ENCODE measurements at places on chromosomes 6 and 20.

DNA sequence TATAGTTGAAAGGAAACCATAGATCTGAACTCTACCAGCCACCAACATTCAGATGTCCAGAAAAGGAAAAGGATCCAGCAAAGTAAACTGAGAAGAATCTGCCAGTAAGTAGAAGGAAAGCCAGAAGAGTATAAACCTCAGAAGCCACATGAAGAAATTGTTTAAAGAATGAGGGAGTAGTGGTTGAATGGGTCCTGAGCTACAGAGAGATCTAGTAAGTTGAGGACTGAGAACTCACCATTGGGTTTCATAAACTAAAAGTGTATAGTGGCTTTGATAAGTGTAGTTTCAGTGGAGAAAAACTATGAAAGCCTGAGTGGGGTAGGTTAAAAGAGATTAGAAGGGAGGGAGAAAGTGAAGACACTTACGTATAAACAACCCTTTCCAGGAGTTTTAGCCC is 32.0 kb upstream of the SUMO4 start:
- H3K4me1 ChIP-seq: peaks cover 22% of the 10 kb centered on the region
- no peaks in the 10 kb centered on the region for H3K36me3 ChIP-seq
- no peak overlapping the region for H3K4me3 ChIP-seq

DNA sequence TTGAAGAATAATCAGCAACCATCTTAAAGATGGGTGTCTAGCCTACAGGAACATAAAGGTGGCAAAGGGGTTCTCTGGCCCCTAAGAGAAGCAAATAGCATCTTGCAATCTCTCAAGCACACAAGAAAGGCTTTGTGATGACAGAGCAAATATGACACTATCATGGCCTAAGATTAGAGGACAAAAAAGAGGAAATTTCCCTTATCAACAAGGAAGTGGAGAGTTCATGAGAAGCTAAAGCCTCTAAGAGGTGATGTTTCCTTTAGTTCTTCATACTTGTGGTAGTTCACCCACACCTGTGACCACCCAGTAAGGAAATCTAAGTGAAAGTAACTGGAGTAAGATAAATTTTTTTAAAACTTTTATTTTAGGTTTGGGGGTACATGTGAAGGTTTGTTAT is 88.4 kb downstream of the OLIG3 start:
- no peaks in the 10 kb centered on the region for H3K4me1 ChIP-seq
- H3K36me3 ChIP-seq: no peaks in the 10 kb centered on the region
- no peak overlapping the region for H3K4me3 ChIP-seq
- H3K27ac ChIP-seq: no peak overlapping the region
- no peak for DNase-seq
- no peaks in the 10 kb centered on the region for H3K27me3 ChIP-seq

GRCh38 chr6:140956571-140957369 is 1176.0 kb upstream of the GJE1 start:
- H3K4me1 ChIP-seq: peaks cover 4% of the 10 kb centered on the region
- H3K4me3 ChIP-seq: no peak overlapping the region
- no peaks in the 10 kb centered on the region for H3K27me3 ChIP-seq
- no peak overlapping the region for H3K27ac ChIP-seq

DNA sequence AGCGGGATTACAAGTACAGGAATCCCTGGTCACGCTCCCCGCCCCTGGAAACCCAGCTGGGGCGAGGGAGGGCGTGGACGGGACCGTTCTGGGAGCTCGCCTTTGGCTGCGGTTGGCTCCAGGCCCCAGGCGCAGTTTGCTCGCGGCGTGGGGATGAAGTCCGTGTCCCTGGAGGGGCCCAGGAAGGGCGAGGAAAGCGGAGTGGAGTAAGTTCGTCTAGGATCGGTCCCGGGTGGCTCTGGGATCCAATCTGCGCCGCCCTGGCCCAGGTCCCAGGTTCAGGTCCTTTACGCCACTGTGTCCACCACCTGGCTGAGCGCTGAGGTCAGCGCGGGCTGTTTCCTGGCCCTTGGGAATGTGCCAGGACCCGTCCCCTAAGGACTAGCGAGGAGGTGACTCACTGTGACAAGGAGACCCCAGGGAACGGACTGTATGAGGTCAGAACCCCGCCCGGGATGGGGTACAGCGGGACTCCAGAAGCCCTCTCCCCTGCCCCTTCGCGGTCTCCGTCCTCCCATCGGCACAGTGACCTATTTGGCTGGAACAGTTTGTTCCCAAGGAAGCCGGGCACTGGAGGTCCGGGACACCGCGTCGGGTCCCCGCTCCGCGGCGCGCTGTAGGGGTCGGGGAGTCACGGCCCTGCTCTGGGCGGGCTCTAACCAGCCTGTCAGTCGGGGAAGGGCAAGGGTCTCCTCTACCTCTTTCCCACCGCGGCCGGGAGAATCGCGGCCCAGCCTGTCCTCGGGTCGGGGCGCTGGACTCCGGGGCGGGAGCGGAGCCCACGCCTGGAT is 724 bp downstream of the CDKN1A start:
- peak overlapping the region; percentile 99 for H3K27ac ChIP-seq
- H3K36me3 ChIP-seq: peaks cover 23% of the 10 kb centered on the region
- no peaks in the 10 kb centered on the region for H3K27me3 ChIP-seq

GRCh38 chr20:52637201-52637600 is 335.0 kb upstream of the TSHZ2 start:
- DNase-seq: no peak
- H3K27ac ChIP-seq: no peak overlapping the region
- H3K27me3 ChIP-seq: no peaks in the 10 kb centered on the region
- H3K36me3 ChIP-seq: no peaks in the 10 kb centered on the region

DNA sequence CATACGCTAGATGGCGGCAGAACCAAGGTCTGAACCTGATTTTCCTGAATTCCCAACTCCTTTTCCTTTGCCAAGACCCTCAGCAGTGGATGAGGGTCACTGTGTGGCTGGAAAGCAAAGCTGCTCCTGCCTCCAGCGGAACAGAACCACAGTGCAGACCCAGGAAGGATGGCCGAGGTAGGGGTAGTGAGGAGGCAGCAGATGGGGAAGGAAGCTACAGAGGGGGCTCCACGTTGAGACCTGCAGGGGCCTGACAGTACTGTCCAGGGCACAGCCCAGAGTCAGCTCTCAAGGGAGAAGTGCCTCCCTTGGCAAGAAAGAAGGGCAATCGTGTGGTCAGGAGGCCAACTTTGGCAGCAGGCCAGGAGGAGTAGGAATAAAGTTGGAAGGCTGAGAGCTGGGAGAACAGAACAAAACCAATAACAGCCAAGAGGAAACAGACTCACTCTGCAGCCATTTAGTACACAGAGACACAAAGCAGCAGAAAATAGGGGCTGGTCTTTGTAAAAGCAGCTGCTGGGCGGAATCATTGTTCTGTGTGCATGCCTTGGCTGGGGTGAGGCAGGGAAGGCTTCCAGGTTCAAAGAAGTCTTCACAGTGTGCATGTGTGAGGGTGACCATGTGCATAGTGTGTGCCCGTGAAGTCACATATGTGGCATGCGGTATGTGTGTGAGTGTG is 3.1 kb downstream of the GABRR2 start:
- DNase-seq: no peak
- H3K4me1 ChIP-seq: peaks cover 15% of the 10 kb centered on the region
- no peaks in the 10 kb centered on the region for H3K27me3 ChIP-seq
- peak overlapping the region; percentile 33 for H3K4me3 ChIP-seq
- H3K27ac ChIP-seq: peak overlapping the region; percentile 62

DNA sequence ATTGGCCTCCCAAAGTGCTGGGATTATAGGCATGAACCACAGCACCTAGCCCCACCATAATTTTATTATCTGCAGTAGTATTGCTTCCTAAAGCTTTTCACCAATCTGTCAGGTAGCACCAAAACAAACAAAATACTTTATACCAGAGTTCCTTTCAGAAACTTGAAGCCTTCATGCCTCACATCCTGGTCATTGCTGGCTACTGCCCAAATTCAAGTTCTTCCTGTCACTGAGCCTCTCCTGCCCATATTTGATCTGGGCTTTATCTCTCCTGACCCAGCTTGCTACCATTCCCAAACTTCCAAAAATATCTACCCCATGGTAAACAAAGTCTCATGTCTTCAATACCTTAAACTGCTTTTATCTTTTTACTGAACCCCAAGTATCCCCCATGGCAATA is 34.9 kb upstream of the DST start:
- no peak for DNase-seq
- peaks cover 4% of the 10 kb centered on the region for H3K4me1 ChIP-seq
- no peak overlapping the region for H3K27ac ChIP-seq
- H3K27me3 ChIP-seq: no peaks in the 10 kb centered on the region

GRCh38 chr6:165220045-165220444 is 89.4 kb downstream of the C6orf118 start:
- H3K4me1 ChIP-seq: no peaks in the 10 kb centered on the region
- no peaks in the 10 kb centered on the region for H3K27me3 ChIP-seq
- DNase-seq: no peak
- H3K27ac ChIP-seq: no peak overlapping the region

DNA sequence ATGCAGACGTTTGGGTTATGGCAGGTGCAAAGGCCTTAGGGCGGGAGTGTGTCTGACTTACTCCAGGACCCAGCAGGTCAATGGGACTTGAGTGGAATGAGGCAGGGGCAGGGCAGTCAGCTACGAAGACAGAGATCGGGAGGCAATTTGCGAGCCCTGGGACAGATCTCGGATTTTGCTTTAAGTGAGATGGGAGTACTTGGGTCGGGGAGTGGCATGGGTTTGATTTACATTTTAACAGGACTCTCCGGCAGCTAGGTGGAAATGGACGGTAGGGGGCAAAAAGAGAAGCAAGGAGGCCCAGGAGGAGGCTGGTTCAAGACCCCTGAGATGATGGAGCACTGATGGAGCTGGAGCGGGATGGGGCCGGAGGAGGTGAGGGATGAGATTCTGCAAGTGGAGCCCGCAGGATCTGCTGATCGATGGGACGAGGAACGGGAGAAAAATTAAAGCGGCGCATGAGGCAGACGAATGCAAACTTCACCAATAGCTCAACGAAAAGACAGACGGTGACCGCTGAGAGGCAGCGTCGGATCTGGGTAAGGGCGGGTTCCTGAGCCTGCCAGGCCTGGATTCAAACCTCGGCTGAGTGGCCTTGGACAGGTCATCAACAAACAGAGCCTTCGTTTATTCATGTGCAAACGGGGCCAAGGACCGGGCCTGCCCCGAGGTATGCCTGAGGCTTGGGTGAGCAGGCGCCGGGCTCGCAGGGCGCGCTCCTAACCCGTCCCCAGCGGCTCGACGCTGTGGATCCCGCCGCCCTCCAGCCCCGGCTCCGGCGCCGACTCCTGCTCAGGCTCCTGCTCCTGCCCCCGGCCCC is 756 bp upstream of the RBCK1 start:
- H3K27me3 ChIP-seq: no peaks in the 10 kb centered on the region
- H3K27ac ChIP-seq: peak overlapping the region; percentile 61
- H3K4me3 ChIP-seq: peak overlapping the region; percentile 100
- H3K36me3 ChIP-seq: peaks cover 2% of the 10 kb centered on the region

GRCh38 chr6:142331601-142332000 is 29.8 kb downstream of the ADGRG6 start:
- H3K27ac ChIP-seq: no peak overlapping the region
- H3K4me3 ChIP-seq: no peak overlapping the region
- no peaks in the 10 kb centered on the region for H3K4me1 ChIP-seq
- H3K36me3 ChIP-seq: no peaks in the 10 kb centered on the region

GRCh38 chr6:4303638-4304037 is 168.3 kb upstream of the ECI2 start:
- no peak overlapping the region for H3K27ac ChIP-seq
- H3K36me3 ChIP-seq: no peaks in the 10 kb centered on the region
- H3K27me3 ChIP-seq: no peaks in the 10 kb centered on the region
- DNase-seq: no peak
- no peaks in the 10 kb centered on the region for H3K4me1 ChIP-seq
- no peak overlapping the region for H3K4me3 ChIP-seq

DNA sequence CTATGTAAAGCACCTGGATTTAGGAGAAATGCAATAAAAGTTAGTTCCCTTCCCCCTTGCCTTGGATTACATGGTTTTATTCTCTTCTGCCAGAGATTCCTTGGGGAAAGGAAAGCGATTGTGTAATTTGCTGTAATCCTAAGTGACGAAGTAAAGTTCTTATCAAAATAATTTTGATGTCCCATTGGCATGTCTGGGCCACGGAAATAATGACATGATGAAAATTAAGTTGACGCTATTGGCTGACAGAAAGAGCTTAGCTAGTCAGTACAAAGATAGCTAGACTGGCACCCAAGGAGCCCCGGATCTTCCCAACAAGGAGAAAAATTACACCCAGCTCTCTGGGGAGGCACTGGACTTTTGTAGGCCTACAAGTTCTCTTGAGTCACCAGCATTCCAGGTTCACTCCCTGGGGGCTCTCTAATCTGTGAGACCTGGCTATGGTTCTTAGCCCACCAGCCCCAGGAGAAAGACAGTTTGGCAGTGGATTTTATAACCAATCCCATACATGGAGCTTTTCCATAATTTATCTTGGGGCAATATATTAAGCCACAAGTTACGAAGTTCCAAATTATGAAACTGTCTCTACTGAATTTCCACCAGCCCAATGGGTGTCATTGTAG is 59.9 kb downstream of the FOXA2 start:
- H3K27ac ChIP-seq: no peak overlapping the region
- H3K4me3 ChIP-seq: no peak overlapping the region
- DNase-seq: no peak
- no peaks in the 10 kb centered on the region for H3K36me3 ChIP-seq

DNA sequence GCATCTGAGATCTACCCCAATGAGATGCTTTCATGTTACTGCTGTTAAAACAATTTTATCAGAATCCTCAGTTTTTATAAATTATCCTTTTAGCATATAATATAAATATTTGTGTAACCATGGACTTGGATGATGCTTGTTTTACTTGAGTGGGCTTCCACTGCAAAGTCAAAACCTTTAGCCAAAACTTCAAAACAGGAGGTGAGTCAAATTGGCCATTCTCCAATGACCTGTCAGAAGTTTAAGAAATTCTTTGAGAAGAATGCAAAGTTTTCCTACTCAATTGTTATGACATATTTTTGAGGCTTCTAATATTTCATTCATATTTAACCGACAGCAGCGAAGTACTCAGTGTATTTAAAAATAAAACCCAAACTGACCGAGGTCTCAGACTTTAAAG is 507.9 kb downstream of the EYS start:
- no peaks in the 10 kb centered on the region for H3K4me1 ChIP-seq
- H3K27ac ChIP-seq: no peak overlapping the region
- H3K27me3 ChIP-seq: no peaks in the 10 kb centered on the region
- H3K4me3 ChIP-seq: no peak overlapping the region

GRCh38 chr6:52108128-52108527 is 20.7 kb upstream of the PKHD1 start:
- no peak for DNase-seq
- no peaks in the 10 kb centered on the region for H3K36me3 ChIP-seq
- no peaks in the 10 kb centered on the region for H3K27me3 ChIP-seq
- H3K27ac ChIP-seq: no peak overlapping the region

DNA sequence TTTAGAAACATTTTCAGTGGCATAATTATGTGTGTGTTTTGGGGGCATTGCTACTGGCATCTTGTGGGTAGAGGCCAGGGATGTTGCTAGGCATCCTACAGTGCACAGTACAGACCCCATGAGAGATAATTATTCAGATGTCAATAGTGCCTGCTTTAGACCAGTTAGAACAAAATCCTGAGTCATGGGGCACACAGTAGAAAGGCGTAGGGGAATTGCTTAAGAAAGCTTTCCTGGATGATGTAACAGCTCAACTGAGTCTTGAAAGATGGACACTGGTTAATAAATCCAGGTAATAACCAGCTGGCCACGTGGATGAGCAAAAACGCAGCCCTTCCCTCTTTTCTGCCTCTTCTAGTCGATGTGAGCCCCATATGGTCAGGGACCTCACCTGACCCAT is 51.1 kb downstream of the KCNB1 start:
- H3K27me3 ChIP-seq: no peaks in the 10 kb centered on the region
- H3K27ac ChIP-seq: no peak overlapping the region
- no peak for DNase-seq
- no peaks in the 10 kb centered on the region for H3K36me3 ChIP-seq
- no peak overlapping the region for H3K4me3 ChIP-seq

All from thoracic aorta (tissue), 2 donors.